ENCODE measurements at places on chromosomes 3 and 15. TPM values are rescaled to one million over a fixed set of nuclear protein-coding genes. Genes with fewer than 3 reads are reported as not detected.

Gene RBP2
- total RNA-seq = not detected

Gene CFAP92
- 0.37 TPM for total RNA-seq

Gene SMCO1
- total RNA-seq = not detected

Gene ADGRG7
- not detected for total RNA-seq

Gene TXNRD3
- 1.3 TPM for total RNA-seq

Gene LRRC34
- 5.9 TPM for total RNA-seq

Gene FBLN2
- total RNA-seq = not detected

Gene SLC51B
- total RNA-seq = not detected

Gene FAIM
- total RNA-seq = 3.7 TPM

Gene ECT2
- total RNA-seq = 39.5 TPM

Gene FAM81A
- total RNA-seq = 0.69 TPM

Gene DGKG
- total RNA-seq = 0.05 TPM

Gene CAMK2N2
- 0.18 TPM for total RNA-seq

Gene PIGZ
- 2.1 TPM for total RNA-seq

Gene CNTN3
- not detected for total RNA-seq

GRCh38 chr3:191085091-191085490, 114.0 kb upstream of the OSTN start:
- DNase-seq = no peak

GRCh38 chr3:88025001-88025552, 33.7 kb downstream of the CGGBP1 start:
- no peak for DNase-seq

- no peak for DNase-seq
Observed at GRCh38 chr3:172260381-172260780, 187.9 kb downstream of the GHSR start.

DNA sequence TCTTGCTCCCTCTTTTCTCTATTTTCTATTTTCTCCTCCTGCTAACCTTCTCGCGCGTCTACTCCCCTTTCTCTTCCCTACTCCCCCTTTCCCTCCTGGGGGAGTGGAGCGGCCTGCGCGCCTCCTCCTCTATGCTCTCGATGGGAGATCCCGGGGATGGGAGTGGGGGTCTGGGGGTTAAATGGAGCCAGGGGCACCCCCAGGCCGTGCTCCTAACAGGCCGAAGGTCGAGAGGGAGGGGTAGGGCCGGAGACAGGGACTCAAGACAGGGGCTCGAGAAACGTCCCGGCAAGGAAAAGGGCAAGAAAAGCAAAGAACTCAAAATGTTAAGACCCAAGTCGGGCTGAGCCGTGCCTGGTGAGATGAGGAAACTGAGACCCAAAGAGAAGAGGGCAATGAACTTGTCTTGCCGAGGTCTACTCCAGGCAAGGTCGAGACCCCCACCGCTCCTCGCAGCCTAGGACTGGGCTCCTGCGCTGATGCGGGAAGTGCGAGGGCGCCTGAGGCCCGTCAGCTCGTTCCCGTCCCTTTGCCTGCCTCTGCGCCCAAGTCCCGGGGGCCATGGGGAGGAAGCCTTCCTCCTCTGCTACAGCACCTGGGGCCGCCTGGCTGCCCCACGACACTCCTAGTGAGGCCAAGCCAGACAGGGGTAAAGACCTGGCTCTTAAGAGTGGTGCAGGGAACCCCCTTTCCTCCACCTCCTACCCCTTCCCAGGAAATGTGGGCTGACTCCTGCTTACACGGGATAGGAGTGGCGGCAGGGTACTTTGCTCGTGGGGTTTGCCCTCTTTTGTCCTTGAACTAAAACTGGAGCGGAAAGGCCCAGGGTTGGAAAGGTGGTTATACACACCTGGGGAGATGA, 770 bp upstream of the MEGF11 start:
- no peak for DNase-seq

GRCh38 chr3:118742760-118743159, 291.9 kb downstream of the IGSF11 start:
- DNase-seq = no peak

DNA sequence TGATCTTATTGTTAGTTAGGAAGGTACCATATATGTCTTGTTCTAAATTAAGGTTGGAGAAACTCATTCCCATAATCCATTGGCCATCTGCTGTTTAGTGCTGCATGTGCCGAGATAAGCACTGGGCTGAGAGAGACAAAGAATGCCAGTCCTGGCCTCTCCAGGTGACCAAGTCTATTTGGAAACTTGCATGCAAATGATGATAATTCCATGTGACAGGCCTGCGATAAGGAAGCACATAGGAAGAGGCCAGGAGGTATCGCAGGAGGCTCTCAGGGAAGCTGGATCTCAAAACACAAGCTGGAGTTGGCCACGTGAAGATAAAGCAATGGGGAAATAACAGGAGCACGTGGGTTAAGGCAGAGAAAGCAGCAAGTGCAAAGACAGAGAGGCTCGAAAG, 39.7 kb downstream of the MYO5C start:
- DNase-seq = no peak

GRCh38 chr3:176631165-176631564, 566.1 kb downstream of the TBL1XR1 start:
- no peak for DNase-seq

GRCh38 chr3:58567251-58567515, 10.0 kb downstream of the FAM107A start:
- DNase-seq = no peak

GRCh38 chr3:133703915-133704314, 42.2 kb upstream of the TOPBP1 start:
- no peak for DNase-seq

DNA sequence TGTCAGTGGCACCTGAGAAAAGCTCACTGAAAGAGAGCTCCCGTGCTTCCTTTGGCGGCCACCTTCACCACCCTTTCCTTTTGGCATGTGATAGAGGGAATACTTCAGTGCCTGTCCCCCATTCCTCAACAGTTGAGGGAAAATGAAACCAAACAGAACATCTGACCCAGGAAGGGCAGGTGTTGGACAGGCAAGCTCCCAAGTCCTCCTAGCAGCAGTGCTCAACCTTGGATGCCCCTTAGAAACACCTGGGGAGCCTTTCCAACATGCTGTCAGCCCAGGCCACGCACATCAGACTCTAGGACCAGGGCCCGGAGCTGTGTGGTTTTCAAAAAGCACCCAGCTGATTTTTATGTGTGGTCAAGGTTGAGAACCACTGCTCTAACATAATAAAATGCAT, 22.4 kb downstream of the LDHAL6B start:
- DNase-seq = no peak

DNA sequence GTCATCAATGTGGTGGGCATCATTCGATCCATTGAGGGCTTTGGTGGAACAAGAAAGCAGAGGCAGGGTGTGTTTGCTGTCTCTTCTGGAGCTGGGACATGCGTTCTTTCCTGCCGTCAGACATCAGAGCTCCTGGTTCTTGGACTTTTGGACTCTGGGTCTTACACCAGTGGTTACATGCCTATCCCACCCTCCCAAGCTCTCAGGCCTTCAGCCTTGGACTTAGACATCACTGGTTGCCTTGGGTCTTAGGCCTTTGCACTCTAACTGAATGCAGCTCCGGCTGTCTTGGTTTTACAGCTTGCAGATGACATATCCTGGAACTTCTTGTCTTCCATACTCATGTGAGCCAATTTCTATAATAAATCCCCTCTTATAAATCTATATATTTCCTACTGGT, 8.1 kb upstream of the MASP1 start:
- no peak for DNase-seq

DNA sequence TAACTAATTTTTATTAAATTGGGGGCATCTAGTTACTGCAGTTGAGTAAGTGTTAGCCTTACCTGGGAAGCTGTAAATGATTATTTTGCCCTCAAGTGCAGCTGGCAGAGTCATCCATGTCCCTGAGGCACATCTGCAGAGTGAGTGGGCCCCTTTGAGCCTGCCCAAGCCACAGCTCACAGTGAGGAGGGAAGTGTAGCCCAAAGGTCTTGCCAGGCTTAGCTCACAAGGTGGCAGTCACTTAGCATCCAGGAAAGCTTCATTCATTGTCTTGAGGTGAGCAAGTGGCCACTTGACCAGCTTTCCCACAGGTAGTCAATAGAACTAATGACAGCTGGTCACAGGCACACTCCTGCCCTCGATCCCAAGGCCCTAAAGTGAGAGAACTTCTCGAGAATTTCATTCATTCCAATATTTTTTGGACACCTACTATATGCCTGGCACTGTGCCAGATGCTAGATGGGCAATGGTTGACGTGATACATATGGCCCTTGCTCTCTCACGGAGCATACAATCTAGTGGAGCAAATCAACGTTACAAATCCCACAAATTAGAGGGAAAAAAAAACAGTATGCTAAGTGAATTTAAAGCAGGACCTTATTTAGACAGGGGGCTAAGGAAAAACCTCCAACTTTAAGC, 163.3 kb upstream of the IL12A start:
- no peak for DNase-seq

GRCh38 chr3:177754508-177754921, 557.2 kb upstream of the TBL1XR1 start:
- DNase-seq = no peak

- DNase-seq = no peak
Observed at GRCh38 chr3:41424543-41425300, 225.4 kb downstream of the CTNNB1 start.

- DNase-seq = no peak
Observed at GRCh38 chr3:37455181-37455580, 280.8 kb upstream of the LRRFIP2 start.

- DNase-seq = no peak
Observed at GRCh38 chr3:31767920-31768319, 213.1 kb downstream of the OSBPL10 start.

- DNase-seq = no peak
Observed at GRCh38 chr3:153590051-153590450, 428.0 kb downstream of the RAP2B start.

- no peak for DNase-seq
Observed at GRCh38 chr15:57861034-57861638, 154.6 kb downstream of the POLR2M start.

DNA sequence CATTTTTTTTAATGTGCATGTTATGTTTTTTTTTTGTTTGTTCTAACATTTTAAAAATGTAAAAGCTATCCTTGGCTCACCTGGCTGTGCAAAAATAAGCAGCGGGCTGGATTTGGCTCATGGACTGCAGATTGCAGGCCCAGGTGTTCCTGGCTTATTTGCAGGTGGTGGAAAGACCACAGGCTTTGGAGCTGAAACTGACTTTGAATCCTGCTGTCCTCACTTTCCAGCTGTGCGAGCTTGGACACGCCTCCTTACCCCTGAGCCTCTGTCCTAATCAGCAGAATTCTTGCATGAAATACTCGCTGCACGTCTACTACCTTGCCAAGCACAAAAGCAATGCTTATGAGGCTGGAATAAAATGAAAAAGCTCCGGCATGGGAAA, 188.7 kb upstream of the TPM1 start:
- no peak for DNase-seq

All from activated T-helper 2 cell treated with anti-CD3 and anti-CD28 coated beads, Interferon-gamma antibody, Interleukin-2, Interleukin-4, amounts not matched to agents 10 μg/mL and 5 μg/mL and 100 μg/mL, durations not matched to agents 14 hours and 24 hours and 36 hours (primary cell).